ENCODE measurements at places on chromosomes 16 and 17.

GRCh38 chr16:70412385-70412784 is 26.5 kb downstream of the ST3GAL2 start:
- DNase-seq, result no peak

DNA sequence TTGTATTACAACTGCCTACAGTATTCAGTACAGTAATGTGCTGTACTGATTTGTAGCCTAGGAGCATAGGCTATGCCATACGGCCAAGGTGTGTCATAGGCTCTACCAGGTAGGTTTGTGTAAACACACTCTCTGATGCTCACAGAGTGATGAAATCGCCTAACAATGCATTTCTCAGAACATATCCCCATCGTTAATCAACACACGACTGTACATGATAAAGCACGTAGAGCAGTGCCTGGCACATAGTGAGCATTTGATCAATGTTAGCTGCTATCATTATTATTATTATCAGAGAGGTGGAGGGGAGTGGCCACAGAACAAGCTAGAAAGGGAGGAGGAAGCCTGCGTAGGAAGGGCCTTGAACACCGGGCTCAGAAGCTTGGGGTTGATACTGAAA is 81.1 kb upstream of the LHX1 start:
- DNase-seq, result no peak

DNA sequence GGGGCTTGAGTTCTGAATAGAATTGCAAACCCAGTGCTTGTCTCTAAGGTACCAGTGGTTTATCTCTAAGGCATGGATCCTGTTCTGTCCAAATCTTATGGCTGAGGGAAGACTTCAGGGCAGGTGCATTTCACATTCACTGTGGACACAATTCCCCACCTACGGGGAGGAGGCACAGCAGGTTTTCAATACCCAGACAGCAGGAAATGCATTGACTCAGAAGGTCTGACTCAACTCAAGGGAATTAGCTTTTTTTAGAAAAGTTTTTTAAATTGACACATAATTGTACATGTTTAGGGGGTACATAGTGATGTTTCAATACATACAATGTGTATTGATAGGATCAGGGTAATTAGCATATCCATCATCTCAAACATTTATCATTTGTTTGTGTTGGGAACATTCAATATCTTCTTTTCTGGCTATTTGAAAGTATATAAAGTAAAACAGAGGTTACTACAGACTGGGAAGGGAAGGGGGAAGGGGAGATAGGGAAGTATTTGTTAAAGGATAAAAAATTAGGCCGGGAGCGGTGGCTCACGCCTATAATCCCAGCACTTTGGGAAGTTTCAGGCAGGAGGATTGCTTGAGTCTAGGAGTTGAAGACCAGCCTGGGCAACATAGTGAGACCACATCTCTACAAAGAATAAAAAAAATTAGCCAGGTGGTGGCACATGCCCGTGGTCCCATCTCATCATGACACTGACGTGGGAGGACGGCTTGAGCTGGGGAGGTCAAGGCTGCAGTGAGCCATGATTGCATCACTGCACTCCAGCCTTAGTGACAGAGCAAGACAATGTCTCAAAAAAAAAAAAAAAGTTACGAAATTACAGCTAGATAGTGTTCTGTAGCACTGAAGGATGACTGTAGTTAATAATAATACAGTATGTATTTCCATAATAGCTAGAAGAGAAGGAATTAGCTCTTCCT is 54.9 kb downstream of the RGS9 start:
- DNase-seq, result no peak

- DNase-seq, result no peak
These were observed 7.2 kb upstream of the AGRP start for GRCh38 chr16:67490335-67491096.

GRCh38 chr17:43956222-43956621 is 2.5 kb upstream of the PYY start:
- no peak for DNase-seq

DNA sequence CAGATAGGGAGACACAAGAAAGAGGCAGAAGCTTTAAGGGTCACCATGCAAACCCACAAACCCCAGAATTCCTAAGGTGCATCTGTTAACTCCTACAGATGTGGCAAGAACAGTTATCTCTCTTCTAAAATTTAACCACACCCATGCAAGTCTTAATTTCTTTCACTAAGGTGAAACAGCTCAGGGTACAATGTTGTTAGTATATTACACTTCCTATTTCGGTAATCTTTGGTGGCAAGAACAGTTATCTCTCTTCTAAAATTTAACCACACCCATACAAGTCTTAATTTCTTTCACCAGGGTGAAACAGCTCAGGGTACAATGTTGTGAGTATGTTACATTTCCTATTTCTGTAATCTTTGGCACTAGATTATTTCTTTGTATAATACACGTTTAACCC is 6.6 kb downstream of the CCL23 start:
- no peak for DNase-seq

- peak; percentile 50 for DNase-seq
These were observed 84.9 kb upstream of the CBX4 start for GRCh38 chr17:79923974-79924638.

DNA sequence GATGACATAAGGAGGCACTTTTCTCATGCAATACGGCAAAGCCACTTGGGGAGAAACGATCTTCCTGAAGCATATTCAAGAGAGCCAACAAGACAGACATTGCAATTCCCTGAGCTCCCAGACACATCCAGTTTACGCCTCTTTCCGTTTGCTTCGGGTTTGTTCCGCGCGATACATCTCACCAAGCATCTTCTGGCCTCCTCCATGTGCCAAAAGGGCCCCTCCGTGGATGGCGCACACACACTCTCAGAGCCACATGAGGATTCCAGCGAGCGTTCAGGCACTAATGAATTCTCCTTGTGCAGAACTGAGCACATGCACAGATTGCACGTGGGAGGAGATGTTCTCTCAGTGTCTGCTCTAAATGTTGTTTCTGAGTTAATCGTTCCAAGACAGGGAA is 146.7 kb upstream of the SHISA6 start:
- DNase-seq, result no peak

DNA sequence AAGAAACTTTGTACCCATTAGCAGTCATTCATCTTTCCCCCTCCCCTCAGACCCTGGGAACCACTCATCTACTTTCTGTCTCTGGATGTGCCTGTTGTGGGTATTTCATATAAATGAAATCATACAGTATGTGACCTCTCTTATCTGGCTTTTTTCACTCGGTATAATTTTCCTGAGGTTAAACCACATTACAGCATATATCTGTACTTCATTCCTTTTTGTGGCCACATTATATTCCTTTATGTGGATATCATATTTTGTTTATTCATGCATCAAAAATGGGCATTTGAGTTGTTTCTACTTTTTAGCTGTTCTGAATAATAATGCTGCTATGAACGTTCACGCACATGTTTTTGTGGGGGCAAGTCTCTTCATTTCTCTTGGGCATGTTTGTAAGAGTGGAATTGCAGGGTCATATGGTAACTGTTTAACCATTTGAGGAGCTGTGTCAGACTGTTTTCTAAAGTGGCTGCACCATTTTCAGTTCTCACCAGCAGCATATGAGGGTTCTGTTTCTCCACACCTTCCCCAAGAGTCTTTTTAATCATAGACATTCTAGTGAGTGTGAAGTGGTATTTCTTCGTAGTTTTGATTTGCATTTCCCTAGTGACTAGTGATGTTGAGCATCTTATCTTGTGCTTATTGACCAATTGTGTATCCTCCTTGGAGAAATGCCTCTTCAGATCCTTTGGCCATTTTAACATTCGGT is 3.8 kb downstream of the SNX29 start:
- peak; percentile 45 for DNase-seq

DNA sequence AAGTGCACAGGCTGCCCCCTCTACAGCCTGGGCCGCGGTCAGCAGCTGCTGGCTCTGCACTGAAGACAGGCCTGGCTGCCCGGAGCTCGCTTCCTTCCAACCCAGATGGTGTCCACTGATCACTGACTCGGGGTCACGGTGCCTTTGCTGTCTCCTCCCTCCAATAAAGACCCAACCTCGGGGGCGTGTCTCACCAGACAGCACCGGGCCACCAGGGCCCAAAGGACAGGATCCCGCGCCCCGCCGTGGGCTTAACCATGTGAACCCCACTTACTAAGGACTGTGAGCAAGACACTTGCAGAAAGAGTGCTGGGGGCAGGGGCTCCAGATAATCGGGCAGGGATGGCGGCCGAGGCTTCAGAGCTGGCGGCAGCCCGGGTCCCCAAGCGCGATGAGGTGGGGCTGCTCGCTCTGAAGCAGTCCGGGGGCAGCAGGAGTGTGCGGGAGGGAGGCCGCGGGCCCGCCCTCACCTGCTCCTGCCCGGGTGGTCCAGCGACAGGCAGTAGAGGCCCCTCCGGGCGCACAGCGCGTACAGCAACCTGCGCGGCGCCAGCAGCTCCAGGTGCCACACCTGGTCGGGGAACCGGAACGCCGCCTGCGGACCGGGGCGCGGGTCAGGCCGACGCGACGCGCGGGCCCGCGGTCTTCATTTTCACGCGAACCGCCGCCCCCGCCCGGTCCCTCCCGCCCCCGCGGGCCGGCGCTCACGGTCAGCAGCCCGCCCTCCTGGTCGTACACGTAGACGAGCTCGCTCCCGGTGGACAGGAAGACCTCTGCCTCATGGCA is 502 bp downstream of the FAAP100 start:
- no peak for DNase-seq

GRCh38 chr17:78924481-78925151 is 571 bp downstream of the TIMP2 start:
- no peak for DNase-seq

DNA sequence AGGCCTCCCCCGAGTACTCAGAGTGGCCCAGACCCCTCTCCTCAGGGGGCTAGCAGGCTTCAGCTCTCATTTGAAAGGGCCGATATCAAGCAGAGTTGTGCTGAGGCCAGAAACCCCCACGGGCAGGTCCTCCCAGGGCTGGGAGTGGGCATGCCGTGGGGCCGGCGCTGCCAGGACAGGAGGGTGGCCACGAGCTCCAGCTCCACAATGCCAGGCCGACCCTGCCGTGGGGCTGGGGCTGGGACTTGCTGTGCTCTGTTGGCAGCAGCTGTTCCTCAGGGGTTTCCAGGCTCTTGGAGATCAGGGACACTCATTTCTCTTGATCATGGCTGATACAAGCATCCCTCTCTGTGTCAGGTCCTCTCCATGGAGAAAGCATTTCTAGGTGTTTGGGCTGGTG is 3.2 kb upstream of the NPB start:
- DNase-seq, result no peak
